Spleen (tissue), 13 donors: ENCODE measurements at places on chromosomes 1 and 21. TPM values are rescaled to one million over a fixed set of nuclear protein-coding genes. Genes with fewer than 3 reads are reported as not detected.

DNA sequence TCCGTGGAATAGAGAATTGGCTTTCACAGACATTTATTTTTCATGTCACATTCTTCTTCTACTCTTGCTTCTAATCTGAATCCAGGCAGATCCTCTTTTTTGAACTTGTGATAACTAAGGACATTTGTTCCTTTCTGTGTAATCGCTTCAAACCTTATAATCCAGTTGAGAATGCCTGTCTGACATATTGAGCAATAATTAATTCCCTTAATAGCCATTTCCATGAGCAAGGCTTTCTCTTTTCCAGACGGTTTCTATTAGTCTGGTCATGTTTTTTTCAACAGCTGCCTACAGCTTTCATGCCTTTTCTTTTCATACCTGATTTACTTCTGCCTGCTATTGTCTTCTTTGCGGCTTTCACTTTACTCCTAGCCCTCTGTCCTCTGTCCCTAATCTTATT lies 163.4 kb downstream of the CYYR1 start:
- DNase-seq = no peak

- no peak for DNase-seq
These were observed 50.2 kb downstream of the AZIN2 start for GRCh38 chr1:33131191-33131590.

- DNase-seq = no peak
These were observed 100.6 kb downstream of the NR5A2 start for GRCh38 chr1:200128081-200128480.

- DNase-seq = no peak
These were observed 141.1 kb upstream of the ETV3 start for GRCh38 chr1:157279138-157279801.

DNA sequence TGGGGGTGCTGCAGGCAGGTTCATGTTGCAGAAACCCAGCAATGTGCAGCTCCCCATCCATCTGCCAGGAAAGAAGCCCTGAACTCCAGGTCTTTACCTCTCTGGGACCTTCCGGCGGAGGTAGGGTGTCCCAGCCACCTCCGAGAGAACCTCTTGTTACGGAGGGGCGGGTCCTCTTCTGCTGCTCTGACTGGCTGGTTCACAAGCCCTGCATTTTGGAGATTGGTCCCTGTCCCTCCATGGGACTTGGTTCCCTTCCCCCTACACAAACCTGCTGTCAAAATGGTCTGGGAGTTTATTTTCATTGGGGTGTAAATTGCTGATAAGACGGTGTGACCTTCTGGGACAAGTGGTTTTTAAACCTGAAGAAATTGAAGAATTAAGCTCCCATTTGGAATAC lies 8.0 kb upstream of the CELSR2 start:
- DNase-seq = no peak

- no peak for DNase-seq
These were observed 4.0 kb upstream of the S100A3 start for GRCh38 chr1:153553096-153553495.

DNA sequence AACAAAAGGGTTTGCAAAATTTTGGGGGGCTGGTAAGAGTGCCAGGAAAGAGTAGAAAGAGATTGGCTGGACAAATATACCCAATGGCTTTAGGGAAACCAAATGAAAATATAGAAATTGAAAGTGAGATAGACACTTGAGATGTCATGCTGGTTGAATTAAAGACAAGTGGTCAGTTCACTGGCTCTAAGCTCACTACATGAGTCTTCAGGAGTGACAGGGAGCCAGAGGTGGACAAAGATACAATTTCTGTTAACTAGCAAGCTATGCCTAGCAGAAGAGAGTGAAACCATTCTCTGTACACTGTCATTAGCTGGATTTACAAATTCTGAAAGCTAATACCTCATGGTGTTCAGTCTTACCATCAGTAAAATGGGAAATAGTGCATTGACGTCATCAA lies 82.5 kb downstream of the TBX15 start:
- no peak for DNase-seq

DNA sequence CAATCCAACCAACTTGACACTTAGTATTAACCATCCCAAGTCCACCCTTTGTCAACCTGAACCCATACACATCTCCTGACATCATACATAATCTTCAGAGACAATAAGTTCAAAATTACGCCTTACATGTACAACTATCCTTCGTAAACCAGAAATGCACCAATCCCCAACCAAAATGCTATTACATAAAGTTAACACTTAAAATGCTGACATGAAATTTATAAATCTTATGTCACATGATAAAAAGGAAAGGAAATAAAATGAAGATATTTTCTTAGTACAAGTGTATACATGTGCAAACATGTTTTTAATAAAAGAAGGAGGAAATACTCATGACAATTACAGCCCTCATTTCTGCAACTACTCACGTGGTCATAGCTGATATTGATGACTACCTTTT lies 95.0 kb downstream of the FCRL5 start:
- no peak for DNase-seq

- no peak for DNase-seq
These were observed 32.8 kb upstream of the PTPRC start for GRCh38 chr1:198606020-198606438.

DNA sequence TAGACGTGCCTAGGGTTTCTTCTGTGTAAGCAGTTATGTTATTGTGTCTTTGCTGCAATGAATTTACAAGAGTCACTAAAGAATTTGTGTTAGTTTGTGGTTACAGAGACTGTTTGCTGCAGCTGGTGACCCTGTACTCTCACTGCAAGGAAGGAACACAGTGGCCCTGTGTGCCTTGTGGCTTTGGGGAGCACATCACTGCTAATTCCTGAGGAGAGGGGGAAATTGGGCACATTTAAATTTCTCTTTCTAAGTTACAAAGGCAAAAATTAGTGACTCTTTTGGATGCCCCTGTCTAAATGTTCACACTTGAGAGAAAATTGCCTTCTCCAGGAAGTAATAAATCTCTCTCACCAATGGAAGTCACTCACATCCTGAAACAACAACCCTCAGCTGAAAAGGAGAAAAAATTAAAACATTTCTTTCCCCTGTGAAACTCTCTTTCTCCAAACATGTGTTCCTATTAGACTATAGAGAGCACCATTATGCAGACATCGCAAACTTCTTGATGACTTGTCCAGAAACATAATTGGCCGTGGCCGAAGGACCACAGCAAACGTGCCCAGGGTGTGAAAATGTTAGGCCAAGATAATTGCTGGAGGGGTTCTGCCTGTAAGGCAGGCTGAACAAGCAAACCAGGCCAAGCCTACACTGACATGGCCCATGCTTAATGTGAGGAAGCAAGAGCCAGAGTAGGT lies 32.3 kb upstream of the SPAG17 start:
- no peak for DNase-seq

DNA sequence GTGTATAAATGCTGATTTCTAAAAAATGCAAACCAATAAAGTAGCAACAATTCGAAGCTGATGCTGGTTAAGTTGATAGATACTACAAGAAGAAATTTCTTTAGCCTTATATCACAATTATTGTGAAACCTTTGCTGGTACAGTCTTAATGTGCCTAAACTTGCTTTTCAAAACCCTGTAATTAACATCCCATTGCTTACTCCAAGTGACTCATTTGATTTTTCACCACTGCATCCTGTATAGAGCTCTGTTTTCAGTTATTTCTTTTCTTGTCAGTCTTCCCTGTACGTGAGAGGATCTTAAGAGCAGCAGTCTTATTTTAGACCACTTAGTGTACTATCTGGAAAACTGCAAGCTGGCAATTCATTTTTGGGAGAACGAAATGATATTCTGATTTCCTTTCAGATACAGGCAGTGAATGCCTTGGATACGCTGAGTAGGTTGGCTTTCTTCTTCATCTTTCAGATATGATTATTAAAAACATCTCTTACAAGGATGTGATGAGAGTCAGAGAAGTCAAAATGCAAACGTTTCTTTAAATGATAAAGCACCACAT lies 210.3 kb downstream of the KCTD3 start:
- DNase-seq = no peak

DNA sequence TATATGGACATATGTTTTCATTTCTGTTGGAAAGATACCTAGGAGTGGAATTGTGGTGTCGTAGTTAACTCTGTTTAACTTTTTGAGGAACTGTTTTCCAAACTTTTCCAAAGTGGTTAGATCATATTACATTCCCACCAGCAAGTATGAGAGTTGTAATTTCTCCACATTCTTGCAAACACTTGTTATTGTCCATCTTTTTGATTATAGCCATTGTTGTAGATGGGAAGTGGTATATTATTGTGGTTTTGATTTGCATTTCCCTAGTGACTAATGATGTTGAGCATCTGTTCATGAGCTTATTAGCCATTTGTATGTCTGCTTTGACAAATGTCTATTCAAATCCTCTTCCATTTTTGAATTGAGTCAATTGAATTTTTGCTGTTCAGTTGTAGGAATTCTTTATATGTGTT lies 19.8 kb downstream of the CAMTA1 start:
- DNase-seq = no peak

GRCh38 chr1:30662291-30662840 lies 61.0 kb downstream of the MATN1 start:
- peak; percentile 30 for DNase-seq

DNA sequence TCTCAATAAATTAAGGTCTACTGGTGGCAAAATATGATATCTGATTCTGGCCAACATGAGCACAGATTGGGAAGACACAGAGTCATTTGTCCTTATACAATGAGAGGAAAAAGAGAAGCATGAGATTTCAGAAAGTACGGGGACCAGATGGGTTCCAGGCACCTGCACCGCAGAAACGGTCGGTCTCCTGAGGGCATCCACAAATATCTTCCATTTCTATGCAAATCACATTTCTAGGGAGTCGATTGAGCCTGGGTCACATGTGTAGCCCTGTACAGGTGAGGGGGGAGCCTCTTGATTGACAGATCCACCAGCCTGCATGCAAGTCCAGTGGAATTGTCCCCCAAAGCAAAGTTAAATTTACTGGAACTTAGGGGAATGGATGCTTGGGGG lies 415.6 kb downstream of the NPHP4 start:
- DNase-seq = no peak

- no peak for DNase-seq
These were observed 120.9 kb downstream of the FMN2 start for GRCh38 chr1:240212556-240212955.

DNA sequence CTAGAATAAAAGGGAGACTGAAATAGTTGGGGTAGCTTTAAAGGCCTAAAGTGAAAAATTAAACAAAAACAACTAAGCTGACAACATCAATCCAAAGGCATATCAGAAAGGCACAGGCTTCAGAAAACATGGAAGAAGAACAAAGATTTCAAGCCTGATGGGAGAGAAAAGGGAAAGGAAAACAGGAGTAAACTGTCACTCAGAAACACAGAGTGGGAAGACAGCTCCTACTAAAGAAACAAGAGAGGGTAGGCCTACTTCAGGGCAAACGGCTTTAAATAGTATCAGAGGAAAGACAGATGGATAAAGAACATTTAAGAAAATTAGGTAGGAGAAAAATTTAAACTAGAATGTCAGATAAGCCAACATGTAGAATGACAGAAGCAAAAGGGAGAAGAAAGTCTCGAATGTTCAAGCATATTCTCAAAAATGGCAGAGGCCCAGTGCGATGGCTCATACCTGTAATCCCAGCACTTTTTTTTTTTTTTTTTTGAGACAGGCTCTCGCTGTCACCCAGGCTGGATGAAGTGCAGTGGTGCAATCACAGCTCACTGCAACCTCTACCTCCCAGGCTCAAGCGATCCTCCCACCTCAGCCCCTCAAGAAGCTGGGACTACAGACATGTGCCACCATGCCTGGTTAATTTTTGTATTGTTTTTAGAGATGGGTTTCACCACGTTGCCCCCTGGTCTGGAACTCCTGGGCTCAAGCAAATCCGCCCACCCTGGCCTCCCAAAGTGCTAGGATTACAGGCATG lies 7.6 kb downstream of the EGLN1 start:
- DNase-seq = no peak

DNA sequence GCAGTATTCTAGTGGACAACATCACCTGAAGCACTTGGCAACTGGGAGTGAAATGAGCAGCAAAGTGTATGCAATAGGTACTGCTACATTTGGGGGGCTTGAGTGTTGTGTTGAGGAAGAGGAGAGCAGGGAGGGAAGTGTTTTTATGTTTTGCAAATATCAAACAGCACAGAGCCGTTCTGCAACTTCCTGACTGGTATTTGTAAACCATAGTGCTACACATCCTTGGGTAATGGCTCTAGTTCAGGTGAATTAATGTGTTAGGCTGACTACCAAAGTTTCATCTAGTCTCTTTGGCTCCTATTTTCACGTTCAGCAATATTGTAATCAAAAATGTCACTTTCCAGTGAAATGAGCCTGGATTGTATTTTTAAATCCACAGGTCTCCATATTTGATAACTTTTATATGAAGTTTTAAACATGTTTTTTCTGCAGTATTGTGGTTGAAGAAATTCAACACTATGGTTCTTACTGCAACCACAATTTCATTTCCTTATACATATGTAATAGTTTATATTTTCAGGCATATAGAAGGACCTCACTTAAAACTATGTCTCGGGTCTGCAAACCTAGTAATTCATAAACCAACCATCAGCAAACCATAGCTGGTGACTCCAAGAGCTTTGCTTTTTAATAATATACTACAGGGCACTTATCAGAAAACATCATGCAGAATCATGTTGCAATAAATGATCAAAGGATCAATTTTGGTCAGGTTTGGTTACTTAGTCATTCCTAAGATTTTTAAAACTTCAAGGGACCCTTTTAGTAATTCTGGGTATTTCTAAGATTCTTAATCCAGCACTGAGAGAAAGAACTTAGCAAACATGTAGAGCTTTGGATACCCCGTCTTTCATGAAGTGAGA lies 18.8 kb downstream of the ZBTB37 start:
- no peak for DNase-seq

GRCh38 chr1:23650344-23650990 lies 41.1 kb upstream of the RPL11 start:
- DNase-seq = no peak

GRCh38 chr1:225480825-225481434 lies 53.1 kb upstream of the LBR start:
- DNase-seq = no peak

- peak; percentile 40 for DNase-seq
These were observed 163.0 kb downstream of the GRIK3 start for GRCh38 chr1:36871146-36871971.

GRCh38 chr21:45550522-45551210 lies 8.4 kb upstream of the SLC19A1 start:
- peak; percentile 89 for DNase-seq

GRCh38 chr1:167054946-167055630 lies 35.1 kb downstream of the GPA33 start:
- DNase-seq = no peak

GRCh38 chr21:32392299-32392879 lies 423 bp downstream of the URB1 start:
- no peak for DNase-seq

GRCh38 chr1:46456411-46456963 lies 33.1 kb upstream of the DMBX1 start:
- peak; percentile 56 for DNase-seq

- DNase-seq = no peak
These were observed 779 bp upstream of the SVBP start for GRCh38 chr1:42817976-42818375.

GRCh38 chr1:110888641-110889040 lies 15.7 kb downstream of the CD53 start:
- DNase-seq = no peak

The HAPLN2 gene
- 0.46 TPM for total RNA-seq

The CD1E gene
- 0.26 TPM for total RNA-seq

The CA6 gene
- not detected for total RNA-seq

The ANKRD45 gene
- 1.1 TPM for total RNA-seq

The CD34 gene
- 12.6 TPM for total RNA-seq

The OR2L5 gene
- total RNA-seq = 0.29 TPM

The KLHDC7A gene
- total RNA-seq = not detected

The KCNJ9 gene
- total RNA-seq = not detected
